ENCODE measurements at places on chromosomes 7 and 10.

DNA sequence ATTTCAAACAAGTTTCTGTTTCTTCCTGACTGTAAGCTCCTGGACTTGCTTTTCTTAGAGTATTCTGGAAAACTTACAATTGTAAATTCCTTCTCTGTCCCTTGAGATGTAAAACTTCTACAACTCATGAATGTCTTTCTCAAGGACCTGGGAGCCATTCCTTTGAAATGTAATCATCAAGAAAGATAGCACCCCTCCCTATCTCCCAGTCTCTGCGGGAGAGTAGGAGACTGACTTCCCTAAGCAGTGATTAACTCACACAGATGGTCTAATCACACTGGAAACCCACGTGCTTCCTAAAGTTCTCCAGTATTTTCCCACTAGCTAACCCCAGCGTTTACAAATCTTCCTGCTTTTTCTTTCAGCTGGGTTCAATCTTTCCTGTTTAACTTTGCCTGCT, 549.4 kb downstream of the SORCS1 start:
- ATAC-seq: no peak

DNA sequence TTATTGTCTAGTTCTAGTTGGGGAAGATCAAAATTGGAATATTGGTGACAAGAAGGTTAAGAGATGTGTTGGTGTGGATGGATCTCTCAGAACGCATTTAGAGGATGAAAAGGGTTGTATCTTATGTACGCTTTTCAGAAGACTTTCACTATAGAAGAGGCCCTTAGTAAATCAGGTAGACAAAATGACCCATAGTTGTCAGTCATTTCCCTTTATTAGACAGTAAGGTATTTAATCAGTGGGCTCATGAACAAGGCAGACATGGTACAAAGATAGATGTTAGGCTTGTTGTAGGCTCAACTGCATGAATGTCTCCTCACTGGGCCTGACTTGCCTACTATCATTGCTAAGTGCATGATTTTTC, 359.2 kb downstream of the PHF14 start:
- peak; percentile 69 for ATAC-seq

GRCh38 chr10:78772986-78773530, 295.7 kb upstream of the ZMIZ1 start:
- no peak for ATAC-seq

DNA sequence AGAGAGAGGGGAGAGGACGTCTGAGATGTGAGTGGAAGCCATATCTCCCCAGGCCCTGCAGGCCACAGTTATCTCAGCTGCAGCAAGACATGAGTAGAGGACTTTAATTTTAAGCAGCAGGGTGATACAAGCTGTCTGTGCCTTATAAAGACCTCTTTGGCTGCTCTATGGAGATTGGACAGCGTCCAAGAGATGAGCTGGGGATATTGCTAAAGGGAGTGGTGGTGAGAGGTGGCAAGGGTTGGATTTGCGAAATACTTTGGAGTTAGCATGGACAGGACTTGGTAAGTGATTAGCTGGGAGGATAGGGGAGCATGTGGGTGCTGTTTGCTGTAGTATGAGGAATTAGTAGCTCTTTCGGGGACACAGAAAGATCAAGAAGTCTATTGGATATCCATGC, 191.8 kb downstream of the CACNB2 start:
- ATAC-seq: no peak

GRCh38 chr10:69464801-69465401, 13.6 kb downstream of the TSPAN15 start:
- ATAC-seq: peak; percentile 71

- no peak for ATAC-seq
Observed at GRCh38 chr10:123455861-123456260, 210.3 kb upstream of the GPR26 start.

GRCh38 chr7:20624666-20625385, 9.4 kb downstream of the ABCB5 start:
- ATAC-seq: no peak

DNA sequence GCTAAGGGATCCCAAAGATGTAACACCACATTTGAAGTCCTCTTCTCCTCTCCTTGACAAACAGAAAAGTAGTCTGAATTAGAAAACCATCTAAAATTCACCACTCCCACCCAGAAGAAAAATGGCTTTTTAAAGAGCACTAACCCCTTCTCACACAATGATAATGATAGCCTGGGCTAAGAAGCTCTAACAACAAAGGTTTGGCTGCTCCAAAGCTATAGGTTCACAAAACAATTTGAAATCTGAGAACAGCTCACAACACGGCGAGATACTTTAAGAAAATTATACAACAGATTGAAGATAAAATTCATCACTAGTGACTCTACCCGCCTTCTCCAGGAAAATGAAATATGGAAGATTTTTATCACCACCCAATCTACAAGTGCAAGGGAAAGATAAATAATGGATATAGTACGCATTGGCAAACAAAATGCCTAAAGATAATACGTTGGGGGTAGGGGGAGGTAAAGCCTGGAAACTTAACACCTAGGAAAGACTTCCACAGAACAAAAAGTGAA, 7.4 kb downstream of the ITGB1 start:
- ATAC-seq: no peak

DNA sequence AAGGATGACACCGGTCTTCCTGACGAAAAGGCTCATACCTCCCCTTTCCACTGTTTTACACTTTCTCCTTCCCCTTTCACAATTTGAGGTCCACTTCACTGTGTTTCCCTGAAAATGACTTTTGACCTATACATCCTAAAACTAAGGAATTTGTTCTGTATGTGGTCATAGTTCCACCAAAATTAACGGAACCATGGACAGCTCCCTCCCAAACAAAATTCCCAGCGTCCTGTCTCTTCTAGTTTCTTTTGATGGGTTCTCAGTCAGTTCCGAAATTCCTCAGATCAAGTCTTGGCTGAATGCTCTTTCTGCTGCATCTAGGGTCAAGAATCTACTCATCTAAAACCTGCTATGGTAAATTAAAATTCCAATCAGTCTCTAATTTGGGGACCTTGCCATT, 1191.9 kb downstream of the CNTNAP2 start:
- no peak for ATAC-seq

- ATAC-seq: peak; percentile 47
Observed at GRCh38 chr10:90751107-90751997, 106.5 kb downstream of the HTR7 start.

DNA sequence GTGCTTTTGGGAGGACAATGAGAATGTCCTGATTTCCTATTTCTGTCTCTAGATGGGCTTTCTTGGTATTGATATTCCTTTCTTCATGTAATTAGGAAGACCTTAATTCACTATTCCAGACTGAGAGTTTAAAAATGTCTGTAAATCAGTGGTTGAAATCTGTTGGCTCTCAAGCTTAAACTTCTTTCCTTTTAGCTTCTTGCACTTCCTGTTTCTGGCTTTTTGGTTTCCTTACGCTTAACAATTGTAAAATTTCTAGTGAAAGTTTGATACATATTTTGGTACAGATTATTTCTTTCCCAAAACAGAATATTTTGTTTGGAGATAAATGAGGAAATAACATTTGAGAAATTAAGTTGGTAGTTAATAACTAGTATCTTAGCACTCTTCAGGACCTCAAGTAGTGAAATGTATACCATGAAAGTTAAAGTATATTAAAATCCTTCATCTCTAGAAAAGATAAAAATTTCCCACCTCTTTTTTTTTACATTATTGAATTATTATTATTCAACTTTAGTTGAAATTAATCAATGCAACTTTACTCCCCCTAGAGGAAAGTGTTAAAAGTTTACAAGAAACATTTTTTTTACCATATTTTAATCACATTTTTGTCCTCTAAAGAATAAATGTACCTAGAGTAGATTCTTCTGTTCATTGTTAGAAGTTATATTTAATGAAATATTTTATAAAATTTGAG, 137.2 kb downstream of the PHTF2 start:
- ATAC-seq: no peak

- ATAC-seq: no peak
Observed at GRCh38 chr10:110275128-110275729, 29.5 kb downstream of the SMNDC1 start.

Measured in stimulated activated memory B cell treated with anti-CD40 and anti-IgM and Interleukin-4, amounts not matched to agents 10 μg/mL and 1 μg/mL and 100 μg/mL, for 72 hours (primary cell).